ENCODE measurements at places on chromosomes 3 and 15.

- DNase-seq: no peak
Measured at GRCh38 chr3:59046839-59047238, 3.0 kb downstream of the CFAP20DC start.

GRCh38 chr15:41309226-41309905 lies 23.0 kb downstream of the OIP5 start:
- DNase-seq: no peak

DNA sequence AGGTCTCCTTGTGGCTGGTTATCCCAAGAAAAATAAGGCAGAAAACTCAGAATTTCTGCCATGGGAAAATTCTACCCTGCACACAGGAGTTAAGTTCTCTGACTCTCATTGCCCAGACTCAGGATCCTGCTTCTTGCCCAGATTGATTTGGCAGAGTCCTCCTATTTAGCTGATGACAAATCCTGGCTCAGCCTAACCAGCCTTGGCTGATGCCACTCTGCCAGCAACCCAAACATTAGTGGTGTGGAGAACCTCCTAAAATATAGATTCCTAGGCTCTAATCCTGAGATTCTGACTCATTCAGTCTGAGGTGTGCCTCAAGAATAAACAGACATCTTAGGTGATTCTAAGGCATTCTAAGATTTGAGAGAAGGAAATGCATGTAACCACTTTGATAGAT lies 60.5 kb upstream of the ACTC1 start:
- DNase-seq: no peak

GRCh38 chr3:114418724-114419543 lies 125.1 kb downstream of the TIGIT start:
- no peak for DNase-seq

GRCh38 chr15:70270752-70271111 lies 173.0 kb upstream of the TLE3 start:
- no peak for DNase-seq

GRCh38 chr15:41930221-41930866 lies 36.5 kb upstream of the SPTBN5 start:
- DNase-seq: no peak

GRCh38 chr3:124999897-125000435 lies 55.8 kb downstream of the HEG1 start:
- DNase-seq: no peak

- peak; percentile 65 for DNase-seq
Measured at GRCh38 chr15:59372352-59373211, at the start of gene MYO1E. Gene MYO1E (minus strand): TSS chr15:59372871. CDS start chr15:59372500, 371 bp downstream.

- no peak for DNase-seq
Measured at GRCh38 chr15:65903296-65904073, 34.2 kb downstream of the RAB11A start.

DNA sequence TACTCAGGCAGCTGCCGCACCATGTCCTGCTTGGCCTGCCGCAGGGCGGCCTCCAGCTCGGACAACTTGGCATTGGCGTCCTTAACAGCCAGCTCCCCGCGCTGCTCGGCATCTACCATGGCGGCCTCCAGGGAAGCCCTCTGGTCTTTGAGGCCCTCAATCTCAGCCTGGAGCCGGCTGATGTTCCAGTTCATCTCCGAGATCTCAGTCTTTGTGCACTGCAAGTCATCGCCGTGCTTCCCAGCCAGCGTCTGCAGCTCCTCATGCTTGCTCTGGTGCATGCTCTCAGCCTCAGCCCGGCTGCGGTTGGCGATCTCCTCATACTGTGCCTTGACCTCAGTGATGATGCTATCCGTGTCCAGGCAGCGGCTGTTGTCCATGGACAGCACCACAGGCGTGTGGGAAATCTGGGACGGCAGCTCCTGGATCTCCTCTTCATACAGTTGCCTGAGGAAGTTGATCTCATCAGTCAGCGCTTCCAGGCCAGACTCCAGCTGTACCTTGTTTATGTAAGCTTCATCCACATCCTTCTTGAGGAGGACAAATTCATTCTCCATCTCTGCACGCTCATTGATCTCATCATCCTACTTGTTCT lies 15.5 kb upstream of the PSTPIP1 start:
- DNase-seq: no peak

DNA sequence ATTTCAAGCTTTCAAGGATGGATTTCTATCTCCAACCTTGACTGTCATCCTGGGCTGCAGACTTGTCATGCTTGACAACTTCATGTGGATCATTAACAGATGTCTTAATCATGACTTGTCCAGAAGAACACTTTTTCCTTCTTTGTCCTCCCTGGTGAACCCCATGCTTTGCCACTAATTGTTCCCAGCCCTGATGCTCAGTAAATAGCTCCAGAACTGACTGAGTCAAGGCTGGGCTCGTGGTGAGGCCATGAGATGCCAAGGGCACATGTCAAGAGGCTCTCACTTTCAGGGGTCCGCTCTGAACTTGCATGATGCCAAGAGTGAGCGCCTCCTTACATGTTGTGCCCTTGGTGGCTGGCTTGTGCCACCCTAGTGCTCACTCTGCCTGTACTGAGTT lies 48.9 kb upstream of the KY start:
- DNase-seq: no peak

DNA sequence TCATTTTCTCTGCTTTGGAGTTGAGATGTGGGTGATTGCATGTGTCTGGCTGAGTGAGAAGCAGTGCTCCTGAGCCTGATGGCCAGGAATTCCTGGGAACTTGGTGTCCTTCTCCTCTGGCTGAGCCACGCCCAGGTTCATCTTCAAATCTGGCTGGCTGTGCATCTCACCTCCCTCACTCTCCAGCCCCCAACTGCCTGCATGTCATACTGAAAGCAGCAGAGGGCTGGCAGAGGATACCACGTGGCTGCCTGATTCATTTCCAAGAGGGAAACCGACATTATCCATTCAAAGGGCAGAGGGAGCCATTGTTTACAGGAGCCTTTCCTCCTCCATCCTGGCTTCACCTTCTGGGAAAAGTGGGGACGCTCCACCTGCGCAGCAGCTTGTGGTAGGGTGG lies 57.4 kb downstream of the ABHD5 start:
- no peak for DNase-seq

Measured in substantia nigra (tissue), 51 donors.